Stimulated activated CD4-positive, alpha-beta T cell treated with anti-CD3 and anti-CD28 coated beads, Interleukin-15, amount 100 ng/mL, for 1 hour (primary cell): ENCODE measurements at places on chromosomes 11 and 22.

- DNase-seq, result no peak
Observed at GRCh38 chr11:380491-380890, 11.2 kb downstream of the B4GALNT4 start.

DNA sequence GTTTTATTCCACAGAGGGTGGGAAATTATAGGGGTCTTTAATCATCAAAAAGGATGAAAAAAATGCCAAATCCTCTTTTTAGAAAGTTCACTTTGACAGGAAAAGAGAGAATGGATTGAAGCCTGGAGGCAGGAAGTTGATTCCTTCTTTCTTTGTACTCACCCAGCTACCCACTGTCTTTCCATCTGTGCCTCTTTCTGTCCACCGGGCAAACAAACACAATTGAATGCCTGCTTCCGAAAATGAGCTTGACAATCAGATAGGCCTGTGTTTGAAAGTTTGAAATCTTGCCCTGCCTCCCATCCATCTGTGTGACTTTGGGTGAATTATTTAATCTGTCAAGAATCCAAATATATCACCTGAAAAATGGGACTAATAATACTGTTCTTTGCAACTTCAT is 81.1 kb downstream of the SCN3B start:
- no peak for DNase-seq

- DNase-seq, result no peak
Observed at GRCh38 chr22:37804352-37804880, 3.3 kb upstream of the GCAT start.

- DNase-seq, result no peak
Observed at GRCh38 chr11:65870706-65871681, 1.6 kb downstream of the EFEMP2 start.

GRCh38 chr11:58530236-58530635 is 22.3 kb upstream of the OR5B21 start:
- DNase-seq, result no peak

DNA sequence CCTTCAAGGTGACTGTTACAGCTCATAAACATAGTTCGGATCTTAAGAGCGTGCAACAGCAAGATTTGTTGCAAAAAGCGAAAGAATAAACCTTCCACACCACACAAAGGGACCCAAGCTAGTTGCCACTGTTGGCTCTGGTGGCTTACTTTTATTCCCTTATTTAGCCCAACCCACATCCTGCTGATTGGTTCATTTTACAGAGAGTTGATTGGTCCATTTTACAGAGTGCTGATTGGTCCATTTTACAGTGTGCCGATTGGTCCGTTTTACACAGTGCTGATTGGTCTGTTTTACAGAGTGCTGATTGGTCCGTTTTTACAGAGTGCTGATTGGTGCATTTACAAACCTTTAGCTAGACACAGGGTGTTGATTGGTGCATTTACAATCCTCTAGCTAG is 776.9 kb upstream of the CNTN5 start:
- DNase-seq, result no peak

DNA sequence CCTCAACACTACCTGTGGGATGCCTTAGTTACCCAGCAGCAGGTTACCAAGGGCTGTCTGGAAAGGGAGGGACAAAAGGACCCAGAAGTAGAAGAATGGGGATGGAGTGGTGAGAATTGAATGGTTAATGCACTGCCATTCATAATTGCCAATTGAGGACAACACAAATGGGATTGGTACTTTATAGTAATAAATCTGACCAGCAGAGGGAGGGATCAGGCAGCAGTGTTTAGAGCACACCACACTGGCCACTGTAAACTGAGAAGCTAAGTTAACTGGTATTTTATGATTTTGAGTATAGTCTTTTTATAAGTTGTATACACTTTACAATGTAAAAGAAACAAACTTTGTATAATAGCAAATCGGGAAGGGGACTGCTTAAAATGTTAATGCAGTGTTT is 10.7 kb downstream of the TBRG1 start:
- no peak for DNase-seq

- no peak for DNase-seq
Observed at GRCh38 chr11:67469508-67469811, 409 bp upstream of the TMEM134 start.

- no peak for DNase-seq
Observed at GRCh38 chr22:42813501-42813900, 43.6 kb downstream of the ARFGAP3 start.

DNA sequence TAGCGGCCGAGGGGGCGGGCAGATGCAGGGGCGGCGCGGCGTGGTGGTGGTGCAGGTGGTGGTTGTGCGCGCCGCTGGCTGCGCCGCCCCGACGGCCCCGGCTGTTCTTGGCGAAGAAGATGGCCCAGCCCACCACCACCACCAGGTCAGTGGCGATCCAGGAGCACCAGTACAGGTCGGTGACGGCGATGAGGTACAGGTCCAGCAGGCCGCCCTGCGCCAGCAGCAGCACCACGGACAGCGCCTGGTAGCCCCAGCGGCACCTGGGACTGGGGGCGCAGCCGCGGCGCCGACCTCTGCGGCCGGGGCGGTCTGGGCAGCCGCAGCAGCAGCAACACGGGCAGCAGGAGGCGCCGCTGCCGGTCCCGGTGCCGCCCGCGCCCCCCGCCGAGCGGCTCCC is 879 bp downstream of the TMEM121B start:
- peak; percentile 25 for DNase-seq

DNA sequence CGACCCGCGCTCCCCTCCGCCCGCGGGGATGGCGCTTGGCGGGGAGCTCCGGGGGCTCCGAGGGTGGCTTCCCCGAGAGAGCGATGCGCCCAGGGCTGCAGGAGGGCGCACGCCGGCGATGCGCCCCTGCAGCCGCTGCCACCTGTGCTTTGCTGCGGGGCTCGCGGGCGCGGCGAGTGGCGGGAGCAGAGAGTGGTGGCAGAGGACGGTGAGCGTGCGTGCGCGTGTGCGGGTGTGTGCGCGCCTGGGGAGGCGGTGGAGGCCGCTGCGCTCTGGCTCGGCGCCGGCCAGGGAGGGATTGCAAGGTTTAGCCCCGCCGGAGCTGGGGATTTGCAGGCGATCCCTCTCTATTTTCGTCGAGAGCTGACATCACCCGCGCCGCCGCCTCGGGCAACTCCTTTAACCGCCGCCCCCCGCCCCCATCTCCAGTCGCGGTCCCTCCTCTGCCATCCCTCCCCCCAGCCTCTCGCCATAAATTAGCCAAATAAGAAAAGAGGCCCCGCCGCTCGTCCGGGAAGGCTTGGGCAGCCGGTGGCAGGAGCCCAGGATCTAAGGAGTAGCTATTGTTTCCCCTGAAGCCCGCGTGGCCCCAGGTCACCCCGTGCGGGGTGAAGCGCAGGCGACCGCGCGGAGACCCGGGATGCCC is at the start of gene SLC1A2:
Gene SLC1A2, minus strand, starts transcription at position 375 of the 646 bp plus-strand sequence. CDS start 592 bp downstream, outside the sequence.
- no peak for DNase-seq

GRCh38 chr22:24460418-24461089 is 33.2 kb downstream of the ADORA2A start:
- DNase-seq, result no peak

DNA sequence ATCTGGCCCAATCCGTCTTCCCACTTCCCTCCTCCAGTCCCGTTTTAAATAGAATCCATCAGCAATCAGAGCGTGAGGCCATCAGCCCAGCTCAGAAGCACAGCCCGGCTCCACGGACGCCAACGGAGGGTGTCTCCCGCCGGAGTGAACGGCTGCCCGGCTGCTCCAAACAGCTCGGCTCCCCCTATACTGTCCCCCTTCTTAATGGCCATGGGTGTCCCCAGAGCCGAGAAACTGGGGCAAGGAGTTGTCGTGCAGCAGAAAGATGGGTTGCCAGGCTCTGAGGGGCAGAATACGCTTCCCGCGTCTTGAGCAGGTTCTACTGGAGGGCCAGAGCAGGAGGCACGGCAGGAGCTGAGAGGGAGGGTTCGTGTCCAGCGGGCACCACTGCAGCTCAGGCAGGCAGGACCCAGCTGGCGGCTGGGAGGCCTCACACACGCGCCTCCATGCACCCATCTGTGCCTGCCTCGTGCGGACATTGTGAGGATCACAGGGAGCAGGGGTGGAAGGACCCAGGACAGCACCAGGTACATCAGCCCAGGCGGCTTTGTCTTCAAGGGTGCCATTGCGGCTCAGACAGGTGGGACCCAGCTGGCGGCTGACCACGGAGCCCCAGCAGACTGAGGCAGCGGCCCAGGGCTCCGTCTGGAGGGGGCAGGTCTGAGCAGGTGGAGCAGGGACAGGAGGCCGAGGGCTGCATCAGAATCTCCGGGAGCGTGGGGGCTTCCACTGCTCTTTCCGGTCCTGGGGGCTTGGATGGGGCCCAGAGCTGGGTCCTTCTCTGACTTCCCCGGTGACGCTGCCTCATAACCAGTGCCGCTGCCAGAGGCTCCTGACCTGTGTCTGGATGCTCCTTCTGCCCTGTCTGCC is 882.7 kb downstream of the BRD1 start:
- DNase-seq, result no peak

DNA sequence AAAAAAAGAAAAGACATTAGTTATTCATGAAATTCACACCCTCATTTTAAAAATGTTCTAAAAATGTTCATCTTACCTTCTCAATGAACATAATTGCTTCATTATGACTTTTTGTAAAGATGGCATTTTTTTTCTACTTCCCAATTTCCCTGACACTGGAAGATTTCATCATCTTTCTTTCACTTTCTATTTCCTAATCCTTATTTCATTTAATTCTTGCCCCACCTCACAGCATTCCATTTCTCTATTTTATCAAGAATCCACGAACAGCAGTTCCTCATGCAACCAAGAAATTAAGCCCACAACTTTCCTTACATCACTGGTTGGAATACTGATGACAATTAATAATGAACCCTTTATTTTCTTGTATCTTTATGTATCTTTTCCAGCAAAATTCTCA is 1.9 kb downstream of the PATL1 start:
- DNase-seq, result no peak

DNA sequence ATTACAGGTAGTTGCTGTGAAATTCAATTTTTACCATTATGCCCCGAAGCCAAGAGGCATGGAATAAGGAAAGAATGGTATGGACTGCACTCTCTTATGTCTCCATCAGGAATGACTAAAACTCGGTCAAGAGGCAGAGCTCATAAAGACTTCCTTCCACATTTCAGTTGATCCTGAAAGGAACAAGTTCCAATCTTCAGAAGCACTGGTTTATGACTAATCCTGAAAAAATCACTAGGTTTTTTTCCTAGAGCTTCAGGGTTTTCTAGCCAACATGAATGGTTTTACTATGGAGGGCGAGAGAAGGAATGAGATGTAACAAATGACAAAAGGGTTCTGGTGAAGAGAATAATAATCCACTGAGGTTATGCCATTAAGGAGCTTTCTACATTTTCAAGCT is 832.2 kb downstream of the NTM start:
- DNase-seq, result no peak

DNA sequence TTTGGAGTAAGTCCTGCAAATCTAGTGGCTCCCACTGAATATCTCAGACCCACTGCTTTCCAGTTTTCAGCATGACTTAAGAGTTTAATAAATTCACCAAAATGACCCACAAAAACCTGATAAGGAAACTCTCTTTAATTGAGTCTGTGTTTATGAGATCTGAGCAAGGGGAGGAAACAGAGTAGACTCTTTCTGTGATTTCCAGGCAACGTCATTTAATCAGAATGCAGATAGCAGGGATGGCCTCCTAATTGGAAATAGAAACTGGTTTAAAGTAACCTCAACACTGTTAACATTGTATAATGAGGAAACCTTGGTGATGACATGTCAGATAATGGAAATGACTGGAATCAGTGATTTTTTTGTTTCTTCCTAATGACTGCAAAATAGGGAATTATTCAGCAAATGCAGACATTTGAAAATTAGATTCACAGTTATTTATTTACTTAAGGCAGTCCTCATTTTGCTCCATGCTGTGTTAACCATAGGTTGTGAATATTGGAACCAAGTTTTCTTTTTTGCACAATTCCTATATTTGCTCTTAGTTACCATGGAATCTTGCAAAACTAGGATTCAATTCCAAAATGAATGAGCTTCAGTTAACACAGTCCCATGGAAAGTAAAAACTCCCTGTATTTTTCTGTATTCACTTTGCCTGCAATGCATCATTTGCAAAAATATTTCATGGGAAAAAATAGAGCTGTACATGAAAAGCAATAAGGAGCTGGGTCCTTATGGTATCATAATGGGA is 1324.5 kb downstream of the LRRC4C start:
- no peak for DNase-seq

DNA sequence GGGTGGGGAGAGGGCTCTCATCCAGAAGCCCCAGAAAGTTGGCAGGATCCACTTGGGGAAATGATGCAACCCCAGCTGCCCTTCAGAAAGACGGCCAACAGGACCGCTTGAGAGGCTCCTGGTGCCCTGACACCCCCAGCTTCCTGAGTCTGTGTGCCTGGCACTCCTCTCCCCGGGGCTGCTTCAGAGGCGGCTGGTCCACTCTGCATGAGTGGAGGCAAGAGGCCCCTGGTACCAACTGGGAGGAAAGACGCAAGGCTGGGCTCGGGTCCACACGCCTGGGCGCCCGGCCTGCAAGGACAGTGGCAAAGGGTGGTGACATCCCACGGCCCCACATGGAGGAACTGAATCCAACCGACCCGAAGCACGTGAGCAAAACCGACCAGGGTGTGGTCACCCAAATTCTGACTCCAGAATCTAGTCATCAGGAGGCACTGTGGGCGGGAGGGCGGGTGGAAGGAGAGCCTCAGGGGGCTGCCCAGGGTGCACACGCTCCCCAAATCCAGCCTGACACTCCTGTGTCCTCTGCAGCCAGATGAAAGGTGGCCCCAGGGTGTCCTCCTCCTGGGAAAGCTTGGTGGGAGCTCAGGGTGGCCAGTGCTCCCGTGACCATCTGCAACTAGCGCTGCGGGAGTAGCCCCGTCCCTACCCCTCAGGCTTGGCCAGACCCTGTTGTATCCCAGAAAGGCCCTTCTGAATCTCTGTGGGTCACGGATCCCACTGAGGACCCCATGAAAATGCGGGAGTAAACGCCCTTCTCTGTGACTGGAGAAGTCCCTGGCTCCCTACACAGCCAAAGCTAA is 3.7 kb downstream of the RNH1 start:
- DNase-seq, result no peak

GRCh38 chr22:27512283-27512761 is 289.2 kb downstream of the MN1 start:
- DNase-seq, result no peak

DNA sequence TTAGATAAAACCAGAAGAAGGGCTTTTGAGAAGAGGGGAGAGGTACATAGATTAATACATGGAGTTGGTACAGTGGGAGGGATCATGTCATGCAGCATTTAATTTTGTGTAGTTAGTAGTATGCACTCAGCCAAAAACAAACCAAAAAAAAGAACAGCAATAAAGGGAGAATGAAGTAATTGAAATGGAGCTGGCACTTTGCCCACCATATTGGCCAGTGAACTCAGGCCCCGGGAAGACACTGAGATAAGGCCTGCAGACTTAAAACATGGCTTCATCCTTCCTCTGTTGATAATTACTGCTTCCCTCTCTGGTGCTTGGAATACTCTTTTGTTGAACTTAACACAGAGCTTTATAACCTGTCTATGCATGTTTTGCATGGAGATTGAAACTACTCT is 3.1 kb downstream of the PANX1 start:
- DNase-seq, result no peak

DNA sequence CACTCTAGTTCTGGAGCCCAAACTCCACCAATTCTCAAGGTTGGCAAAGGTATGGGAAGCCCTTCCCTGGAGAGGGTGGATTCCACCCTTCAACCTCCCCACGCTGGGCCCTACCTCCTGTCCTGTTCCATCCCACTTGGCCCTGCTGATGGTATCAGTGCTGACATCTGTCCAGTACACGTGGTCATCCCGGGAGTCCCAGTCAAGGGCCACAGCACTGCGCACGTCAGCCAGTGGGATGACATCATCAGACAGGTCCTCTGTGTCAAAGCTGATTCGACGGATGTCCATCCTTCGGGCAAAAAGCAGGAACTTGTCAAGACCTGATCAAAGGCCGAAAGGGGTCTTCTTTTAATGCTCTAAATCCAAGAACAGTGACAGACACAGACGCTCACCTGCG is 32.1 kb downstream of the LRP4 start:
- DNase-seq, result no peak

- no peak for DNase-seq
Observed at GRCh38 chr11:80241766-80242165, 800.9 kb upstream of the TENM4 start.
